NCI-H146 (cell line): ENCODE measurements at places on chromosomes 7 and 10.

GRCh38 chr7:73519867-73520672 lies 2.0 kb downstream of the BAZ1B start:
- no peak for DNase-seq

- no peak for DNase-seq
These were observed 37.5 kb upstream of the EGR2 start for GRCh38 chr10:62853710-62854109.

- DNase-seq = no peak
These were observed 130.0 kb downstream of the THSD7A start for GRCh38 chr7:11701829-11702560.

DNA sequence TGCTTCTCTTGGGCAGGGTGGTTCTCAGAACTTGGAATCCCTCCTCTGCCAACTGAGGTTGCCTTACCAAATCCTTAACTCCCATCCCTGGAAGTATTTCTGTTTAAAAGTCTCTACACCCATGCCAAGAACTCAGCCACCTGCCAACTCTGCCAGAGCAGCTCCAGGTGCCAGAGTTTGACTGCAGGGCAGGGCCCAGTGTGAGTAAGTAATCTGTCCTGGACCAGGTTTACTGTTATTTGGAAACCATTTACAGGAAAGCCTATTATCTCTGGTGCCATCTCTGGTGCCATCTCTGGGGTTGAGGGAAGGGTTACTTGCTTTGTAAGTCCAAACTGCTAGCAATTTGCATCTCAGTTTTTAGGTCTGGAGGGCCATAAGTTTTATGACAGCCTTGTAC lies 2.5 kb downstream of the TSPAN15 start:
- DNase-seq = no peak

DNA sequence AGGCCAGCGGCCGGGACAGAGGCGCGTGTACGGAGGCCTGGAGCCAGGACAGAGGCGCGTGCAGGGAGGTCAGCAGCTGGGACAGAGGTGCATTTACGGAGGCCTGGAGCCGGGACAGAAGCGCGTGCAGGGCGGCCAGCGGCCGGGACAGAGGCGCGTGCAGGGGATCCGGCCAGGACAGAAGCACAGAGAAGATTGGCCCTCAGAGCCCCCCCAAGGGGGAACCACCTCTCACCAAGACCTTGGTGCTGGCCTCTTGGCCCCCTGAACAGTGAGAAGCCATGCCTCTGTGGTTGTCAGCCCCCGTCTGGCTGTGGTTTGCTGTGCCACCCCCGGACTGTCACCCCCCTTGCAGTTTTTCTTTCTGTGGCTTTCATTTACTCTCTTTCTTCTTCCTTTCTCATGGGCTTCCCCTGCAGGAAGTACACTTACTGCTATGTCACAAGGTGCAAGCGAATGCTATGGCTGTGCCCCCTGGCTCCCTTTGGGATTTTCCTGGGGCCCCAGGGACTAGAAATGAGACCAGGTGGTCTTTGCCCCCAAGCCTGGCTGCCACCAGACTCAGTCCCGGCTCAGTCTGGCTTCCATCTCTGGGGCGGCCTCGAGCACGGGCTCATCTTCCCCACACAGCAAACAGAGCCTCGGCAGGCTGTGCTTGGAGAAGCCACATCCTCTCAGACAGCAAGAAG lies 41.1 kb downstream of the INSIG1 start:
- no peak for DNase-seq

- DNase-seq = no peak
These were observed 190.5 kb downstream of the CXCL12 start for GRCh38 chr10:44194435-44194834.

DNA sequence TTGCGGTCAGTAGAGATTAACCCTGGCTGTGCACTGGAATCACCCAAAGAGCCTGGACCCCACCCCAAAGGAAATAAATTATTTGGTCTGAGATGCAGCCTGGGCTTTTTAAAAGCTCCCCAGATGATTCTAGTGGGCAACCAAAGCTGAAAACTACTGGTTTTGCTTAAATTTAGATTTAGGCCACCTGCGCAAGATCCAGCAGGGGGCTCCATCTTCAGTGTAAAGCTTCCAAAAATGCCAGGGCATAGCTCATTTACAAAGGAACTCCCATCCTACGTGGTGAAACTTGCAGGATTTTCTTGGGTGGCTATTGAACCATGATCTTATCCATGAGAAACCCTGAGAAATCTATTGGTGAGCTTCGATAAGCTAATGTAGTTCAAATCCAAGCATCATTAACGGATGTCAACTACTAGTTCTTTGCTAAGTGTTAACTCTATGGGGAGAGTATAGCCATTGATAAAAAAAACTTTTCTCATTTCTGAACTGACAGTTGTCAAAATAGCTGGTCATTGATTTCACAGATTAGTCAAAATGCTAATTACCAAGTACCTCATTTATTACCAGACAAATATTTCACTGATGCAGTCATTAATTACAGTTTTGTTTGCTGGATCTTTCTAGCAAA lies 315.3 kb downstream of the LHFPL3 start:
- no peak for DNase-seq

DNA sequence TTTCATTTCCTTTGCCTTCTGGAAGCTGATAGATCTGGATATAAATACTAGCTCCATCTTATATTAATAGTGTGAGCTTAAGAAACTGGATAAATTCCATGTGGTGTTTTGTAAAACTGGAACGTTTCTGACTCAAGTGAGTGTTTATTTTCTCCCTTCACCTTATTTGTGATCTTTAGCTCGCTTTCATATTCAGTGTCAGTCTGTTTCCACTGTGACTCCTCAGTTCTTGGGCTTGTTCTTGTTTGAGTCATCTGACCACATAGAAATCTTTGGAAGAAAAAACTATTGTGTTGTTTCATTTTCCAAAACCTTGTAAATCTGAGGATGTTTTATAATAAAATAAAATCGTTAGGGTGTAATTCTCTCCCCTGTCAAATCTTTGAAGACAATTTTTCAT lies 186.4 kb downstream of the POLR1F start:
- DNase-seq = no peak

DNA sequence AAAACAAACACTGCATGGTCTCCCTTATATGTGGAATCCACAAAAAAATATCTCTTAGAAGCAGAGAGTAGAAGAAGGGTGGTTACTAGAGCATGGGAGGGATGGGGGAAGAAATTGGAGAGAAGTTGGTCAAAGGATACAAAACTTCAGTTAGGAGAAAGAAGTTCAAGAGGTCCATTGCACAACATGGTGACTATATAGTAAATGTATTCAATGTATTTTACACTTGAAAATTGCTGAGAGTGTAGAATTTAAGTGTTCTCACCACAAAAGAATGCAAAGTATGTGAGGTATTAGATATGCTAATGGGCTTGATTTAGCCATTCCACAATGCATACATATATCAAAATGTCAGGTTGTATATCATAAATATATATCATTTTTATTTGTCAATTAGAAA lies 232.0 kb upstream of the CELF2 start:
- no peak for DNase-seq

DNA sequence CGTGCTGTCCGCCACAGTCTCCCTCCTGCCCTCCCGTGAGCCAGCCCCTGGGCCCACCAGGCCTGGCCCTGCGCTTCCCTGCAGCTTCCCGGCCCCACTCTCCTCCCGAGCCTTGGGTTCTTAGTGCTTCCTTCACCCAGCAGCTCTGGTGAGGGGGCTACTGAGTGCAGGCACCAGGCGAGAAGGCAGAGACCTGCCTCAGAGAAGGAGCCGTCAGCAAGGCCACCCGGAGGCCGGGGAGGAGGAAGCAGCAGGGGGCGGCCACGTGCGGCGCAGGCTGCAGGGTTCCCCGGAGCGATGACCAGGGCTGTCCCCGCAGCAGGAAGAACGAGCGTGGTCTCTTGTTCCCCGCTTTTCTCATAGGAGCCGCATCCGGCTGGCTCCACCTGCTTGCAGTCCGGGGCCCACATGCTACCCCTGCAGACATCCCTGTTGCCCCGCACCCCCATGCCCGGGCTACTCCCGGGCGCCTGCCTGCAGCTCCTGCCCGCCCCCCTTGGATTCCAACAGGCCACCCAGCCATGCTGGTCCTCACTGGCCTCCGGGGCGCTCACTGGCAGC lies 20.5 kb downstream of the YKT6 start:
- no peak for DNase-seq

DNA sequence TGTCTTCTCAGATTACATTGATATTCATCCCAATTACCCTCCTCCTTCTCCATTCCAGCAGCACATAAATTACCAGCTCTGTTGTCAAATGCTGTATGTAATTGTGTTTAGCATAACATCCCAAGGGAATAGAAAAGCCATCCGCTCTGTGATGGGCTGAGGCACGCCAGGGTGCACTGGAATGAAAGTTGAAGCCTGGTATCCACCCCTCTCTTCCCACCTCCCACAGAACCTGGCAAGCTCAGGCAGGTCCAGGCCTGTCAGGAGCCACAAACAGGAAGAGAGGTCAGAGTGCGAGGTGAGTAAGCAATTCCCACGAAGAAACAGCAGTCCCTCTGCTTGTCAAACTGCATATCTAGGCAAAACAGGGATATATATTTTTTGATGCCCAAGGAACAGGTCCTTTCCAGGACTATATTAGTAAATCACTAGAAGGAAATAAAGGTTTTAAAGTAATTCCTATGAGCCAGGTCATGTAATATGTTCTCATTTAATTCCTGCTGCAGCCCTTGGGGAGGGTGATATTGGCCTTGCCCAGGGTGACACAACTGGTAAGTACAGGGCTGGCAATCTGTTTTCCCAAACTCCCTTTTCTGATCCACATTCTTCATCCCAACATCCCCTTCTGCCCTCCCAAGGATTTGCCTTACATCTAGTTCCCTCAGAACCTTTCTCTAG lies 155.6 kb upstream of the GHITM start:
- DNase-seq = peak; percentile 86

DNA sequence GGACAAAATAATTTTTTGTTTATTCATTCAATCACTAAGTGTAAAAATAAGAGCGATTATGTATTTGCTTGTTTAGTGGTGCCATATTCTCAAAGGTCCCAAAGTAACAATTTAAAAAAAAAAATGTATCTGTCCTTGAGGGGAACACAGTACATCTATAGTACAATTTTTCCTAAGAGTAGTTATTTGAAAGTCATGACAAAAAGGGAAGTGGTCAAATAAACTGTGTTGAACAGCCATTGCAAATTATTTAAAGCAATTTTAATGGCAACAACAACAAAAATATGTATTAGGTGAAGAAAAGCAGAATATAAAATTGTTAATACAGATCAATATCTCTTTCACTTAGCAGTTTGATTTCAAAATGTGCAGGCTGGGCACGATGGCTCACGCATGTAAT lies 943.5 kb downstream of the CNTNAP2 start:
- no peak for DNase-seq

- no peak for DNase-seq
These were observed 3.9 kb upstream of the TFPI2 start for GRCh38 chr7:93894426-93894825.

GRCh38 chr10:118783776-118784545 lies 29.2 kb upstream of the CACUL1 start:
- no peak for DNase-seq

DNA sequence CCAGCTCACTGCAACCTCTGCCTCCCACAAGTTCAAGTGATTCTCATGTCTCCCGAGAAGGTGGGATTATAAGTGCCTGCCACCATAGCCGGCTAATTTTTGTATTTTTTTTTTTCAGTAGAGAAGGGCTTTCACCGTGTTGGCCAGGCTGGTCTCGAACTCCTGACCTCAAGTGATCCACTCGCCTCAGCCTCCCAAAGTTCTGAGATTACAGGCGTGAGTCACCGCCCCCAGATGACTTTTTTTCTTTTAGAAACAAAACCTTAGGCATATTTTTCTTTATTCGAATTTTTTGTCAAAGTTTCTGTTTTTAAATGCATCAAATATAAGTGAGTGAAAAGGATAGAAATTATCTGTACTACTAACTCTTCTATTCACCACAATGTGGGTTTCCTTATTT lies 113.1 kb downstream of the LRRC4 start:
- no peak for DNase-seq

DNA sequence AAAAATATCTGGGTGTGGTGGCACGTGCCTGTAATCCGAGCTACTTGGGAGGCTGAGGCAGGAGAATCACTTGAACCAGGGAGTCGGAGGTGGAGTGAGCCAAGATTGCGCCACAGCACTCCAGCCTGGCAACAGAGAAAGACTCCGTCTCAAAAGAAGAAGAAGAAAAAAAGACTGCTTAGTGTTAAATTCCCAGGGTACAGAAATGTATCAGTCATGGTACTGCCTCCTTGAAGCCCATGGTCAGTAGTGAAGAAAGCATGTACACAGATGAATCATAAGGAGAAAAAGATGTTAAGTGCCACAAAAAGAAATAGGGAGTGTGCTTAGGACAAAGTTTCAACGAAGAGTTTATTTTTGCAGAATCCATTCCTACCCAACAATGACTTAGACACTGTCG lies 62.5 kb upstream of the KMT2E start:
- no peak for DNase-seq

DNA sequence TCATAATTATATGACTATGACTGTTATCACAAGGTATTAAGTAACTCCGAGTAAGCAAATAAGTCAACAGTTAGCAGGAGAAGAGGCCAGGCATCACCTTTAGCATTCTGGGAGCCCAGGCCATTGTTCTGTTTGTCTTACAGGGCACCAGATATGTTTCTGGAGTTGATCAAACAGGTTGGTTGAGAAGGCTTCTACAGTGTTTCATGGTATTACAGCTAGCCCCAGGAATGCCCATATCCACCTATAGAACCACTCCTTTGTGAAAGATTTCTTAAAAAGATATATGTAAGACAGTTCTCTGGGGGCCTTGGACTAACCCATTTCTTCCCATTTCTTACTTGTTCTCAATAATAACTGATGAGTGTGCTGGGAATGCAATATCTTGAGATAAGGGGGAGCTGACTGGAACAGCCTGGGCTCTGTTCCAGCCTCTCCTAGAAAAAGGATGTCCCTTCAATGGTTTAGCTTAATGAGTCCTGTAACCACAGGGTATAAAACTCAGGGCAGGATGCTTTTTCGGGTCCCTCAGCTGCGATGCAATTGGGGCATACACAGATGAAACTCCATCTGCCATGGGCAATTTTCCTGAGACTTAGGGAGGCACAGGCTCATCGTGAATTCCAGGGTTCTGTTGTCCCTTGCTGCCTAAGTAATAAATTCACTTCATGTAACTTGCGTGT lies 286.4 kb downstream of the BAMBI start:
- no peak for DNase-seq
